AG09309 (cell line): ENCODE measurements at places on chromosomes 12 and 14.

DNA sequence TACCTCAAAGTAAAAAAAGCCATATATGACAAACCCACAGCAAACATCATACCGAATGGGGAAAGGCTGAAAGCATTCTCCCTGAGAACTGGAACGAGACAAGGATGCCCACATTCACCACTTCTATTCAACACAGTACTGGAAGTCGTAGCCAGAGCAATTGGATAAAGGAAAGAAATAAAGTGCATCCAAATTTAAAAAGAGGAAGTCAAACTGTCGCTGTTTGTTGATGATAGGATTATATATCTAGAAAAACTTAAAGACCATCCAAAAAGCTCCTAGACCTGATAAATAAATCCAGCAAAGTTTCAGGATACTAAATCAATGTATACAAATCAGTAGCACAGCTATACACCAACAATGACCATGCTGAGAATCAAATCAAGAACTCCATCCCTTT lies 5.2 kb downstream of the NDUFA12 start:
- DNase-seq = no peak

DNA sequence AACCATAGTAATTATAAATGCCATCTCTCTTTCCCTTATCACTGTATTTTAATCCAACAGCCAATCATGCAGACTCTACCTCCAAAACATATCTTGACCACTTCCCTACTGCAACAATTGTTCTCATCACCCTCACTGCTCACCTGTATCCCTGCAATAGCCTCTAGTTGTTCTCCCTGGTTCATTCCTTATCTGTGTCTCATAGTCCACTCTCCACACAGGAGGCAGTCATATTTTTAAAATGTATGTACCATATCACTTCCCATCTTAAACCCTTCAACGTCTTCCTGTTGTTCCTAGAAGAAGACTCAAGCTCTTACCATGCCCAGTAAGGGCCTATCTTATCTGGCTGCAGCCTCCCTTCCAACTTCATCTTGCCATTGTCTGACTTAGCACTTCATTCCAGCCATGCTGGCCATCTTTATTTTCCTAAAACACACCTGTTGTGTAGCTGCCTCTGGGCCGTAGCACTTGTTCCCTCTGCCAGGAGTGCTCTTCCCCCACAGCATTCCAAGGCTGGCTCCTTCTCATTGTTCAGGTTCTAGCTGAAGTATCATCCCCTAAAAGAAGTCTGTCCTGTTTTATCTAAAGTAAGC lies 27.8 kb upstream of the BHLHE41 start:
- no peak for DNase-seq

- no peak for DNase-seq
These were observed 34.6 kb downstream of the RBM19 start for GRCh38 chr12:113931517-113931916.

DNA sequence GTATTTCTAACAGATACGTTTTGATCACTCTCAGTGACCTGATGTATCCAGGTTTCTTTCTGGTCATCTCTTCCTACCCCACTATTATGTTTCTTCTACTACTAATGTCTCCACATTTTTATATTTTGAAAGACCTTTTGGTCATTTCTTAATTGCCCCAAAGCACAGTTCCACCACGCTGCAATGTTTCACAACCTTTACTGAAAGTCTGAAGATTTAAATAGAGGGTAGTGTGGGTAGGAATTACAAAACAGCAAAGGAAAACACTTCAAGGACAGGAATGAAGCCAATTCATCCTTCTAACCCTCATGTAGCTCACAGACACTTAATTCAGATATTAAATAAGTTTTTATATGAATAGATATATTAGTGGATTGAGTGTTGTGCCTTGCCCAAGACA lies 36.1 kb upstream of the SLC16A7 start:
- DNase-seq = no peak

- DNase-seq = no peak
These were observed 123.4 kb downstream of the SLC6A15 start for GRCh38 chr12:84789184-84789583.

DNA sequence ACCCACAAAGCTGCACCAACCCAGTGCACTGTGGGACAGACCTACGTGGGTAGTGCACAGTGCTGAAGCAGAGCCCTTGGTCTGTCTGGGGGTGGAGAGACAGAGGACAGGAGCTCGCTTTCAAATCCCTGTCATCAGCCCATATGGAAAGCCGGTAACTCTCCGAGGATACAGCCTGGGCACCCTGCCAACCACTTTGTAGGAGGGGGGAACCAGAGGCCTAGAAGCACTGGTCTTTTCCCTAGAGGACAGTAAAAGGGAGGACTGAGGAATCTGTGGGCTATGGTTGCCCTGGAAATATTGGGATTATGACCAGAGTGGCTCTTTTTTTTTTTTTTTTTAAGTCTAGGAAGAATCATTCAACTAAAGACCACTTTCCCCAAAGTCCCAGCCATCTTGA lies 74.3 kb downstream of the MAP3K9 start:
- no peak for DNase-seq

GRCh38 chr14:85010186-85010585 lies 519.8 kb upstream of the FLRT2 start:
- no peak for DNase-seq

GRCh38 chr12:132327336-132328171 lies 1.8 kb downstream of the GALNT9 start:
- DNase-seq = peak; percentile 82

DNA sequence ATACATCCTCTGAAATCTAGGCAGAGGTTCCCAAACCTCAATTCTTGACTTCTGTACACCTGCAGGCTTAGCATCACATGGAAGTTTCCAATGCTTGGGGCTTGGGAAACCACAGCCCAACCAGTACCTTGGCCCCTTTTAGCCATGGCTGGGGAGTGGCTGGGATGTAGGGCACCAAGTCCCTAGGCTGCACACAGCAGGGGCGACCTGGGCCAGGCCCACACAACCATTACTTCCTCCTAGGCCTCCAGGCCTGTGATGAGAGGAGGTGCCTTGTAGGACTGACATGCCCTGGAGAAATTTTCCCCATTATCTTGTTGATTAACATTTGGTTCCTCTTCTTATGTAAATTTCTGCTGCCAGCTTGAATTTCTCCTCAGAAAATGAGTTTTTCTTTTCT lies 1387.4 kb downstream of the FSCB start:
- DNase-seq = no peak

DNA sequence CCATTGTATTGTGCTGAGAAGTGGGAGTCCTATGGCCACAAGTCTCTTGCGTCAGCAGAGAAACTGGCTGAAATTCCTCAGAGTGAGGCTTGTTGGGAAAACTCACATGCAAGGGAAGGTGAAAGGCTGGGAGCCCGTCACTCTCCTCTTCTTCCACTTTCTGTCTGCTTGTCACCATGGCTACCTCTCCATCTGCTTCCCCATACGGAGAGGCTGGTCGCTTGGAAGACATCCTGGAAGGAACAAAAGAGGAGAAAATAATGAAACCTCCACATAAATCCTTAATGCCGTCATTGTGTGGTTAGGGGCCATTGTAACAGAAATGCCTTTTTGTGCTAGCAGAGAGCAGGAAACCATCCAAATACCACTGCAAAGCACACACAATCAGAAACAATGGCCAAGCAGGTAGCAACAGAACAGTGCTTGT lies 53.7 kb downstream of the SOX5 start:
- no peak for DNase-seq

DNA sequence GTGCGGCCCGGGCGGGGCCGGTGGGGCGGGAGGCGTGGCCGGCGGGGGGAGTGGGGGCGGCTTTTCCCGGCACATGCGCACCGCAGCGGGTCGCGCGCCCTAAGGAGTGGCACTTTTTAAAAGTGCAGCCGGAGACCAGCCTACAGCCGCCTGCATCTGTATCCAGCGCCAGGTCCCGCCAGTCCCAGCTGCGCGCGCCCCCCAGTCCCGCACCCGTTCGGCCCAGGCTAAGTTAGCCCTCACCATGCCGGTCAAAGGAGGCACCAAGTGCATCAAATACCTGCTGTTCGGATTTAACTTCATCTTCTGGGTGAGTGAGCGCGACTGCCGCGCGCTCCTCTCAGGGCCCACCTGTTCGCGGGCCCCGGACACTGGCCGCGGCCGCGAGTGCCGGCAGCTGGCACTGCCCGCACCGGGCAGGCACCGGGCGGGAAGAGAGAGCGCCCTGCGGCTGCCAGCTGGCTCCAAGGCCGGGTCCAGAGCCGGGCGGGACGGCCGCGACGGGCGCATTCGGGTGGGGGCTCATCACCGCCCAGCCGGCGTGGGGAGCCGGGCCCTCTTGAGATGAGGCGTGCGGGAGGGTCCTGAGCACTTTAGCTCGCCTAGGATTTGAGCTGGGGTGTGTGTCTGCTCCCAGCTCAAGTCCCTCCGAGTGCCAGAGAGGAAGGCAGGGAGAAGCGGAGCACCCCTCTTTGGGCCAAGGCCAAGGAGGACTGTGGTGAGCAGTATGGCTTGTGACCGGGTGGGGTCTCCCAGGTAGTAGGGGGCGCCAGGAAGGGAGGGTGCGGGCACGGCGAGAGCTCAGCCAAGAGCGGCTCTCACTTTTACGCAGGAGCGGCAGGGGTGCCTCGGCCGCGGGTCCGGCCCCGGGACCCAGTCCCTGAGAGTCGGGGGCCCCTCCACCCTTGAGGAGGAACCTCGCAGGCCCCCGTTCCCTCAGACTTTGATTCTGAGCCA lies at the start of gene CD9:
Gene CD9, plus strand, starts transcription at position 145 of the 957 bp plus-strand sequence. Its CDS starts 100 bp downstream, at position 245.
- no peak for DNase-seq

DNA sequence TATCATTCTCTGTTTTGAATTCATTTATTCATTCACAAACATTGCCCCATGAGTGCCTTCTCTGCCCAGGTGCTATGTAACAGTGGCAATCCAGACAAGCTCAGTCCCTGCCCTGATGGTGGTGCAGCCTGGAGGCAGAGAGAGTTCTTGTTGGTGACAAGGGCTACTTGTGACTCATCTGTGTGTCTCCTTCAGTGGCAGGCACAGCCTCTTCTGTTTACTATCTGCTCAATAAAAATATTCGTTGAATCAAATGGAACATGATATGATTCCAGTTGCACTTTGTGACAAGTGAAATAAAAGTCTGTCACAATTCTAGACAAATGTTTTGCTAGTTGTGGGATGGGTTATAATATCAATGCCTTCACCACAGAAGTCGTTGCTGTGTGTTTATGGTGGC lies 20.6 kb upstream of the CPM start:
- DNase-seq = no peak

DNA sequence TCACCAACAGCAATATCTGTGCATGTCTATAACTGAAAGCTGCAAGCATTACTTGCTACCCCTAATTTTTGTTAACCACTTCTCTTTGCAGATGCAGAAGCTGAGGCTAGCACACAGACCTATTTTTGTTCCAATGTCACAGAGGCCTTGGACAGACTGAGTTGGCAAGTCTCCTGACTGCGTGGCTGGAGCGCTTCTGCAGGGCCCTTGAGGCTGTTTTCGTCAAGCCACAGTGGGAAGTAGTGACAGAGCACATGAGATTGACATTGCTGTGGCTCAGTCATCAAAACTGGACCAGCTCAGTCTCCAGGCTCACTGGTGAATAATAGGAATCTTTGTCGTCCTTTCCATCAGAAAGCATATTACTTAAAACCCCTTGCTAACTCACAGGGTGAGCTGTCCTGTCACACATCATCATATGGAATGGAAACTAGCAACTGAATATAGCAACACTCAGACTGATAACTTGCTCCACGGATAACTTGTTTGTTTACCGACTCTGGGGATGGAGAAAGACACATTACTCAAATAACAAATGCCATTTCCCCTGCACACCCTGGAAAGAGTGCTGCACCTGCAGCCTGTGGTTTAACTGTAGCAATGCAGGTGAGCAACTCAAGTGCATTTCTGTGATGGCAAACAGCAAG lies 43.6 kb upstream of the DDX11 start:
- no peak for DNase-seq

DNA sequence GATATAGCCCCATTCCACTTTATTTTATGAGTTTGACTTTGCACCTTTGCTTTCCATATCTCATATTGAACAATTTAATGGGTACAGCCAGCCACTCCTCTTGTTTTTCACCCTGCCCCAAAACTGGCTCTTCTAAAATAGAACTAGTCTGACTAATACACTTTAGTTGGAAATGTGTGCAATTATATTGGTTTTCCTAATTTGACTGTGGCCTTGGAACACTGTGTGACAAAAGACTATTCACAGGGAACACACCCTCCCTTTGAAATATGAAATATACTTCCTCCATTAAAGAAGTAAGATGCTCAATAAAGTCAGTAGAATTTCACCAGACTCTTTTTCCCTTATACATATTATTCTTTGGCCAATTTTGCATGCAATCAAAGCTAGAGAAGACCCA lies 218.6 kb upstream of the DCN start:
- DNase-seq = no peak
